ENCODE measurements at places on chromosomes 7 and 10. TPM values are rescaled to one million over a fixed set of nuclear protein-coding genes. Genes with fewer than 3 reads are reported as not detected.

The CLDN4 gene
- total RNA-seq: 3.2 TPM

The TRIL gene
- total RNA-seq: 11.4 TPM

The NODAL gene
- total RNA-seq: not detected

The PRF1 gene
- total RNA-seq: not detected

All from epithelial cell of alveolus of lung (primary cell).